AG20443 (cell line): ENCODE measurements at places on chromosomes 1 and 21.
A peak's percentile ranks its signal among the peaks of the same experiment; 100 is the strongest.

GRCh38 chr1:197356723-197357533, 88.9 kb downstream of the CRB1 start:
- peak; percentile 51 for DNase-seq

DNA sequence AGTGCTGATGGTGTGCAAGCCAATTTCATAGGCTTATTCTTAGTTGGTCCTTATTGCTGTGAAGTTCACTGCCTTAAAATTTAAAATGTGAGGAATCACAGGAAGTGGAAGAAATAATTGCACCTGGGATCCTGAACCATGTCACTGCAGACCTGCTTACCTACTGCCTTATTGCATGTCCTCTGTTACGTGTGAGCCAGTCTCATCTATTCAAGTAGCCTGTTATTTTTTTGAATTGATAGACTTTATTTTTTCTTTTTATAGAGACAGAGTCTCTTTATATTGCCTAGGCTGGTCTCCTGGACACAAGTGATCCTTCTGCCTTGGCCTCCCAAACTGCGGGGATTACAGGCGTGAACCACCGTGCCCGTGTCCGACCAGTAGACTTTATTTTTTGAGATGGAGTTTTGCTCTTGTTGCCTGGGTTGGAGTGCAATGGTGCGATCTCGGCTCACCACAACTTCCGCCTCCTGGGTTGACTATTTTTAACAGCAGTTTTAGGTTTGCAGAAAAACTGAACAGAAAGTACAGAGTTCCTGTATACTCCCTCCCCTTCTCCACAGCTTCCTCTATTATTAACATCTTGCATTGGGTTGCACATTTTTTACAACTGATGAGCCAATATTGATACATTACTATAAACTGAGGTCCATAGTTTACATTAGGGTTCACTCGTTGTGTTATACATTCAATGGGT, 14.0 kb upstream of the DISC1 start:
- DNase-seq = no peak

DNA sequence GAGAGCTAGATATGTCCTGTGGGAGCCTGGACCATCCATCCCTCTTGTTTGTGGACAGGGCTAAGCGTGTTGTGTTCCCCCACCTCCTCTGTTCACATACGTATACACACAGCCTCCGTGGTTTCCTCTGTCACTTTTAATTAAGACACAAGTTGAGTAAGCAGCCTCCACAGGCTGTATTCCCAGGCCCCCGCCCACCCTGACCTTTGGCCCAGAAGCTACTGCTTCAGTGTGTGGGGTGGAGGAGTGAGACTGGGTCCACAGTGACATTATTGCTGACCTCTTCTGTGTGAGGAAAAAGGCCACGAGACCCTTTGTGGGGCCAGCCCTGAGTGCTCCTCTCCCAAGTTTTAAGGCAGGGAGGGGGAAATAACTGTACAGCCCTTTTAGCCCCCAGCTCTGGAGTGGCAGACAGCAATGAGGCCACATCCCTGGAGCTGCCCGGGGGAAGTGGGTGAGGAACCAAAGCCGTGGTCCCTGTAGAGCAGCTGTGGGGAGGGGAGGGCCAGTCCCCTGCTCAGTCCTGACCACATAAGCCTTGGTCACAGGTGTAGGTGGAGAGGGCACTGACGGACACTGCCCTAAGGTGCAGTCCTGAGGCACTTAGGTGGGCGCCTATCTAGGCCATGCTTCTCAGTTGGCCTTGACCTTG, 4.4 kb downstream of the ELOVL1 start:
- no peak for DNase-seq

GRCh38 chr1:92376345-92376744, 77.5 kb downstream of the RPAP2 start:
- DNase-seq = no peak

GRCh38 chr1:75129983-75130789, 4.0 kb upstream of the LHX8 start:
- DNase-seq = peak; percentile 17

DNA sequence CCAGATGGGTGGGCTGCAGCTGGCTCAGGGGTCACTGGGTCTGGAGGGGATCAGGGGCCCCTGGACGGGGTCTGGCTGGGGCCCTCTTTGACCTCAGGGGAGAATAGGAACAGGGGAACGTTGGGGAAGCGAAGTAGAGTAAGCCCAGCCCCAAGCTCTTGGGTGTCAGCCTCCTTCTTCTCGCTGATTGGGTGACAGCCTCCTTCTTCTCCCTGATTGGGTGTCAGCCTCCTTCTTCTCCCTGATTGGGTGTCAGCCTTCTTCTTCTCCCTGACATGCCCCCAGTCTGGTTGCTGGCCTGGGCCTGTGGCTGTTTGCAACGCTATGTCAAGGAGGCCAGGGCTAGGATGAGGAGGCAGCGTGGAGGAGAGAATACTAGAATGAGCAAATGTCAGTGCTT, 76.7 kb upstream of the CASZ1 start:
- no peak for DNase-seq

DNA sequence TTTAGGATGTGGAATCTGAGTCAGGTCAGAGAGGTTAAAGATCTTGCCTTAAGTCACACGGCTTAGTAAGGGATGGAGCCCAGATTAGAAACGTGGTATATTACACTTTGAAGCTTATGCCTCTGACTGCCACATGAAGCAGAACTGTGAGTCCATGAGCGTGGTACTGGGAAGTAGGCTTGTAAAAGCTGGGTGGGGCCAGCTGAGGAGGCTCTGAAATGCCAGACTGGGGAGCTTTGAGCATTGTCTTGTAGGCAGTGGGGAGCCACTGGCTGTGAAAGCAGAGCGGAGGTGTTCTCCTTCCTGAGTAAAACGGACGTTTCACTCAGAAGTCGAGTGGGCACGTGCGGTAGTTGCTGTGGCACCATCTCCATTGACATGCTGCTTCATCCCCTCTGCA, 72.6 kb upstream of the USP24 start:
- DNase-seq = no peak
